Fibroblast of skin of left quadriceps (primary cell): ENCODE measurements at places on chromosomes 12 and 14.
A peak's percentile ranks its signal among the peaks of the same experiment; 100 is the strongest.

DNA sequence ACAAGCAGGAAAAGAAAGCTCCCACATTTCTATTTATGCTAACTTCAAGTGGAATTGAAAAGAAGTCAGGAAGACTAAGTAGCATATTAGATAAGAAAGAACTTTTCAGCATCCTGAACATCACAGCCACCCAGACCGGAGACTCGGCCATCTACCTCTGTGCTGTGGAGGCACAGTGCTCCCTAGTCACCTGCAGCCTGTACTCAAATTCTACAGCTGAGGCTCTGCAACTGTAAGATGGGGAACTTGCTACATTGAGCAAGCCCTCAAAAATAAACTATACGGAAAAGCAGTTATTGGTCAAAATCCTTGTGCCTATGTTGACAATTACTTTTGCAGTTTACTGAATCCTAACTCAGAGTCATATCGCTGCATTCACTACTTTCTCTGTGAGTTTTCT is 361.9 kb downstream of the DAD1 start:
- DNase-seq: no peak

GRCh38 chr14:95698287-95698686 is 12.1 kb downstream of the TCL1B start:
- DNase-seq: no peak

DNA sequence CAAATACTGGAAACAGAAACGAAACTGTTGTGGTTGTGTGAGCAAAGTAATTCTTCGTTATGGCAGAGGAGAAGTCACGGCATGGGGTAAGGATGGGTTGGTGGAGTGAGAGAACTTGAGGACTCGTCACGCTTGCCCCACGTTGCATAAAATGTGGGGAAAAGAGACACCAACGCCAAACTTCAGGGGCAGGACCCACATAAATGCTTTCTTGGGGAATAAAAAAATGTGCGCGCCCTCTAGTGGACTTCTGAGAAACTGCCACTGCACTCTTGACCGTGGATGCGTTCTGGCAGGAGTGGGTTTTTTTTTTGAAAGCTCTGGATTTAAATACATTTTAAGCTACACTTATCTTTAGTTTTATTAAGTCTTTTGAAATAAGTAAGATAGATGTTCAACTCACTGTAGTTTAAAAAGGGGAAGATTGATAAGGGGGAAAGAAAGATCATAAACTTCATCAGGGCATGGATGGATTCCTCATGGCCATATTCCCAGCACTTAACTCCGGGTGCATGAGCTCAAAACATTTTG is 4.1 kb upstream of the IGF1 start:
- DNase-seq: no peak

GRCh38 chr12:52615912-52616311 is 2.4 kb downstream of the KRT73 start:
- no peak for DNase-seq

- DNase-seq: no peak
Measured at GRCh38 chr14:91125801-91126200, 11.9 kb downstream of the DGLUCY start.

- no peak for DNase-seq
Measured at GRCh38 chr12:40560848-40561247, 131.4 kb upstream of the CNTN1 start.

GRCh38 chr14:76168531-76168930 is 16.8 kb downstream of the GPATCH2L start:
- DNase-seq: no peak

GRCh38 chr12:109539508-109539907 is 33.8 kb downstream of the MMAB start:
- DNase-seq: peak; percentile 7

DNA sequence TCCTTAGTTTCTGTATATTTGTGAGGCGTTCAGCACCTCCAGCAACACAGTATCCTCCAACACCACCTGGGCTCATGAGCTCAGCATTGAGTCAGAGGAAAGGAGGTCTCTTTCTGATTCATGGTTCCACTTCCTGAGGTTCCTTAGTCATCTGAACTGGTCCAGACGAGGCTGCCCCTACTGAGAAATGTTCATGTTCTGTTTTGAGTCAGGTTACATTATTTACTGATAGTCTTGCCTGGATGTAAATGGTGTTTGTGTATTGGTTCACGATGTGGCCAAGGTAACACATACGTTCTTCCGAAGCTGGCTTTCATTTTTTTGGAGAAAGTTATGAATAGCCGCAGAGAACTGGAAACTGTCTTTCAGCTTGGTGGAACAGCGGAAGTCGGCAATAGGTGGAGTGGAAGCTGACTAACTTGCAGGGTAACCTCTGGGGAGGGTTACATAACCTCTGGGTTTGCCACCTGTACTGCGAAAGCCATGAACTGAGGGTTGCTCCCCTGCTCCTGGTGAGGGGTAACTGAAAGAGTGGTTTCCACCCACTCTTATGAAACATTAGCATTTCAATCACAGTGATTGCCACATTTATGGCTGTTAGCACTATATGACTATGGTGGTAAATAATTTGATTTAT is 42.2 kb upstream of the MANSC4 start:
- peak; percentile 25 for DNase-seq

- no peak for DNase-seq
Measured at GRCh38 chr12:1173781-1174617, 183.0 kb downstream of the ERC1 start.

DNA sequence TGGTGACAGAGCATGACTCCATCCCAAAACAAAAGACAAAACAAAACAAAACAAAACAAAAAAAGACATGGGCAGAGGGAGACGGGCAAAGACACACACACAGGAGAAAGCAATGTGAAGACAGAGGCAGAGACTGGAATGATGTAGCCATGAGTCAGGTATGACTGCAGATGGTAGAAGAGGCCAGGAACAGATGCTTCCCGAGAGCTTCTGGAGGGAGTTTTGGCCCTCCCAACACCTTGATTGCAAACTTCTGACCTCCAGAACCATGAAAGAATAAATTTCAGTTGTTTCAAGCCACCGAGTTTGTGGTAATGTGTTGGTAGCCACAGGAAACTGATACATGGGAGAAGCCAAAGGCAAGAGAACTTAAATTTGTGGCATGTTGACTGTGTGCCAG is 27.1 kb downstream of the VWF start:
- DNase-seq: no peak

DNA sequence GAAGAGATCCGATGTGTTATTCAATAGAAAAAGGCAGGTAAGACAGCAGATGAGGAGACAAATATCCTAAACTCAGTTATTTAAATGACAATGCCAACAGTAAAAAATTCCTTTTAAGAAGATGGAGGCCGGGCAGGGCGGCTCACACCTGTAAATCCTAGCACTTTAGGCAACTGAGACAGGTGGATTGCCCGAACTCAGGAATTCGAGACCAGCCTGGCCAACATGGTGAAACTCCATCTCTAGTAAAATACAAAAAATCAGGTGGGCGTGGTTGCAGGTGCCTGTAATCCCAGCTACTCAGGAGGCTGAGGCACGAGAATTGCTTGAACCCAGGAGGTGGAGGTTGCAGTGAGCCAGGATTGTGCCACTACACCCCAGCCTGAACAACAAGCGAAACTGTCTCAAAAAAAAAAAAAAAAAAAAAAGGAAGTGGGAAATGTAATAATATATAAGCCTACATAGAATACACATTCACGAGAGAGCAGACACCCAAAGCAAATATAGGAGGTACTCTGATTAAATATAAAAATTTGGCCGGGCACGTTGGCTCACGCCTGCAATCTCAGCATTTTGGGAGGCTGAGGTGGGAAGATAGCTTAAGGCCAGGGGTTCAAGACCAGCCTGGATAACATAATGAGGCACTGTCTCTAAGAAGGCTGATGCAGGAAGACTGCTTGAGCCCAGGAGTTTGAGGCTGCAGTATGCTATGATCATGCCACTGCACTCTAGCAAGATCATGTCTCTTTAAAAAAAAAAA is 19.0 kb downstream of the CORO1C start:
- no peak for DNase-seq

GRCh38 chr14:20956376-20956976 is 1.2 kb downstream of the RNASE2 start:
- no peak for DNase-seq

DNA sequence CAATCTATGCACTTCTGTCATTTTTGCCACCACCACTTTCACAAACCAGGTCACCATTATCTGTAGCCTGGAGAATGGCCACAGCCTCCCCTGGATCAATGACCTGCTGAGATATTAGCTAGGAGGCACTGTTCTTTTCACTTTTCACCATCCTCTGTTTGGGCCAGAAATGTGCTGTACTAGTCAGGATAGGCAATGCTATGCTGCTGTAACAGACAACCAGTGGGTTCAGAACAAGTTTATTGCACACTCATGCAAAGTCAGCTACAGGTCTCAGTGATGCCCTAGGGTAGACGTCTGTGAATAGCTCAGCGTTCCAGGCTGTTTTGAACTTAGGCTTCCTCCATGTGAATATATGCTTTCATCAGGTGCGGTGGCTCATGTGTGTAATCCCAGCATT is 231.5 kb downstream of the SUDS3 start:
- no peak for DNase-seq

DNA sequence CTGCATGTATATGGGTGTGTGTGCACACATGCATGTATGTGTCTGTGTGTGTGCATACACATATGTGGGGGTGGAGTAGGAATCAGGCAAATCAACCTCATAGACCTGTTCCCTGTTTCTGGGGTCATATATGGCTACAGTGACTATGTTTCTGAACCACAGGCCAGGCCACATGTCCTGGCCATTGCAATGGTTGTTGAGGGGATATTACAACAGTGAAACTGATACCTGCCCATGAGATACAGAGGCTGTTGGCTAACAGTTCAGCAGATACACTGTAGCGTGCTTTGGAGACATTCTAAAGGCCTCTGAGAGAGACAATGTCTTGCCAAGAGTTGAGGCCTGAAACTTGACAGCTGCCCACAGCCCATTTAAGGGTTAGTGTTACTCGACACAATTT is 47.3 kb upstream of the FOS start:
- DNase-seq: no peak

DNA sequence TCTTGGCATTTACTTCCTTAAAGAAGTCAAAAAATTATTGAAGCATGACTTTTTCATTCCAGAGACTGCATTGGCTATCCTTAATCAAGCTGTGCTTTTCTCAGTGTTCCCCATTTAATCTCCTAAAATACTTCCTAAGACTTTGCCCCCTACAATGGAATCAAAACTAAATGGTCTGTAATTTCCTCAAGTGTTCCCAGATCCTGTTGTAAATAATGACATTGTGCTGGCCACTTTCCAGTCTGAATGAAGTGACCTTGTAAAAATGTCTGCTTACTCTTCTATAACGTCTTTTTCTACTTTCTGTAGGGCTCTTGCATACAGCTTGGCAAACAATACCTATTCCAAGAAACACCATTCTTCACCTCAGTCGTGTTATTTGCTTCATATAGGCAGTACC is 45.3 kb upstream of the MBIP start:
- DNase-seq: no peak

GRCh38 chr12:607541-608001 is 55.7 kb downstream of the NINJ2 start:
- DNase-seq: no peak

DNA sequence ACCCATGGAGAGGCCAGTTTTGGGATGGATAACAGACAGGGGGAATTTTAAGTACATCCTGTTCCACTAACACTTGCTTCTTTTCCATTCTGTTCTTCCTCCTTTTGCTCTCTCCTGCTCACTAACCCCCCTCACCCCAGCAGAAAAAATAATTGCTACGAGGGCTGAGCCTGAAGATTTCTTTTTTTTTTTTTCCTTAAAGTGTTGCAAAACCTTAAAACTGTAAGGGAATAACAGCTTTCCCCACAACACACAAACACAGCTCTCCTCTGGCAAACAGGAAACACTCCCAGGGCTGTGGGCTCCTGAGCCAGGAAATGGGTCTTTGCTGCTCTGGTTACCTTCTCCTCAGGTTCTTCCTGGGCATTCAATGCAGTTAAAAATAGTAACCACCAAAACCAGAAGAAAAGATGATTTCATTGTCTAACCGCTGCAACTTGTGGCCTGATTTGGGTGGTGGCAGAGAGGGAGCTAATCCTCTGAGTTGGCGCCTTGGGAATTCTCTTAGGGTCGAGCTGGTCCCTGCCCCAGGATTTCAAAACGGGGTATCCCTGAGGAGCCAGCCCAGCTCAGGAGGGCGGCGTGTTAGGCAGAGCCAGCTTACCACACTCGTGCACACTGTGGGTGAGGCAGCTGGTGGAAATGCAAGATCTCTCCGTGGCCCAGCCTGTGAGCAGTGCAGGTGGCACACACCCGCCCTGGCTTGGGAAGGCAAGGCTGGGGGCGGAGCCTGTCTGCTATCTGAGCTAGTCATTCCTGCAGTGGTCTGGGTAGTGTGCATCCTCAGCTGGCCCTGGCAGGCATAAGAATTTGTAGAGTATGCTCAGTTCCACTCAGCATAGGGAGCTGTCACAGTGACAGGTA is 17.1 kb upstream of the EMP1 start:
- no peak for DNase-seq

- peak; percentile 93 for DNase-seq
Measured at GRCh38 chr12:68565391-68565903, 45.3 kb upstream of the RAP1B start.

- no peak for DNase-seq
Measured at GRCh38 chr14:90715993-90716392, 100.2 kb downstream of the TTC7B start.

DNA sequence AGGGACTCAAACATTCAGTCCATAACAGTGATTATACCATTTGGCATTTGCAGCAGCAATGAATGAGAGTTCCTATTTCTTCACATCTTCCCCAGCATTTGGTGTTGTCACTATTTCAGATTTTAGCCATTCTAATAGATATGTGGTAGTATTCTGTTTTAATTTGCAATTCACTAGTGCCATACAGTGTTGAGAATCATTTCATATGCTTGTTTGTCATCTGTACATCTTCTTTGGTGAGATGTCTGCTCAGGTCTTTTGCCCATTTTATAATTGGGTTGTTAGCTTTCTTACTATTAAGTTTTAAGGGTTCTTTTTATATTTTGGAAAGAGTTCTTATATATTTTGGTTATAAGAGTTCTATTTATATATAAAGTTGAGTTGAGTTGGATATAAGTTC is 276.5 kb downstream of the FUT8 start:
- DNase-seq: no peak

GRCh38 chr12:84994426-84994825 is 41.7 kb downstream of the TSPAN19 start:
- DNase-seq: no peak

DNA sequence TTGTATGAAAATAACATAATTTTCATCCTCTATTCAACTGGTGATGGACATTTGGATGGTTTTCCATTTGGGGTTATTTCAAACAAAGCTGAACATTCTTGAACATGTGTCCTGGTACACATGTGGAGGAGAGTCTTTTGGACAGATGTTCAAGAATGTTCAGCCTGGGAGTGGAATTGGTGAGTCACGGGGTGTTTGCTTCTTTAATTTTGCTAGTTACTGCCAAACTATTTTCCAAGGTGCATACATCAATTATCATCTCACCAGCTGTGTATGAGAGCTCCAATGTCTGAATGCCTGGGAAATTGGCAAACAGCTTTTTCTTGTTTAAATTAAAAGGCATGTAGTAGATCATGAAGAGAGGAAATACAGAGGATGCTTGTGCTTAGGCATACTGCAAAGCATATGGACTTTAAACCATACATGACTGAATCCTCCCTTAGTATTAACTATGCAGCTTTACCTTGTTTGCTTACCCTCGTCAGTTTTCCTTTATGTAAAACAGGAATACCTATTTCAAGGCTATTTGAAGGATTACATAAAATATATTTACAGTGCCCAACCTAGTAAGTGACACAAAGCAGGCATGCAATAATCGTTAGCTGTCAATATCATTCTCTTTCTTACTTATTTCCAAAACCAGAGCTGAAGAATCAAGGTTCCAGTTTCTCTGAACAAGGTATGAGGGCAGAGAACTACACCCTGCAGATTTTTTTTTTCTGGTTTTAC is 152.1 kb downstream of the ITPR2 start:
- peak; percentile 79 for DNase-seq

- no peak for DNase-seq
Measured at GRCh38 chr12:10279937-10280336, 27.7 kb upstream of the KLRD1 start.
